ENCODE measurements at places on chromosomes 7 and 10.

- no peak for DNase-seq
These were observed 20.1 kb upstream of the ATXN7L1 start for GRCh38 chr7:105896407-105896911.

GRCh38 chr10:22491480-22491879, 146.2 kb downstream of the SPAG6 start:
- DNase-seq = no peak

- no peak for DNase-seq
These were observed 202.8 kb upstream of the NOBOX start for GRCh38 chr7:144606261-144606660.

GRCh38 chr10:92573798-92574547, at the start of gene IDE:
Gene IDE (minus strand): TSS chr10:92574093. CDS start chr10:92574019, 74 bp downstream.
- DNase-seq = peak; percentile 59

GRCh38 chr7:2199956-2200583, 32.7 kb downstream of the MAD1L1 start:
- no peak for DNase-seq

- no peak for DNase-seq
These were observed 46.0 kb downstream of the CDC123 start for GRCh38 chr10:12241810-12242529.

DNA sequence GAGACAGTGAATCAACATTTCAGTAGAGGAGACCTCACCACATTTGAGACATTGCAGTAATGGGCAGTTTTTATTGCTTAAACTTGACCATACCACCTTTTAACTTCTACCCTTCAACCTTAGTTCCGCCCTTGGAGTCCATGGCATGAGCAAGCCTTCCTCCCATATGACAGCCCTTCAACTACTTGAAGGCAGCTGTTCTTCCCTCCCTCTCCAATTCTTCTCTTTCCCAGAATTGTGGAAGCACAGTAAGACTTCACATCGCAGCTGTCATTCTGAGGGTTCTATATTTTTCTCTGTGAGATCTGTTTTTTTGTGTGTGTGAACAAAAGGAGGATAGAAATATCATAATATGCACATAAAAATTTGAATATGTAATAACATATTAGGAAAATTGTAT, 2.2 kb upstream of the TSPAN12 start:
- DNase-seq = no peak

DNA sequence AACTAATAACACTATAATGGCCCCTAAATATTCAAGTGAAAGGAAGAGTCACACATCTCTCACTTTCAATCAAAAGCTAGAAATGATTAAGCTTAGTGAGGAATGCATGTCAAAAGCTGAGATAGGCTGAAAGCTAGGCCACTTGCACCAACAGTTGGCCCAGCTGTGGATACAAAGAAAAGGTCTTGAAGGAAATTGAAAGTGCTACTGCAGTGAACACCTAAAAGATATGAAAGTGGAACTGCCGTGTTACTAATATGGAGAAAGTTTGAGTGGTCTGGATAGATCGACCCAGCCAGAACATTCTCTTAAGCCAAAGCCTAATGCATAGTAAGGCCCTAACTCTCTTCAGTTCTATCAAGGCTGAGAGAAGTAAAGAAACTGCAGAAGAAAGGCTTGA, 12.1 kb upstream of the SNX13 start:
- no peak for DNase-seq

DNA sequence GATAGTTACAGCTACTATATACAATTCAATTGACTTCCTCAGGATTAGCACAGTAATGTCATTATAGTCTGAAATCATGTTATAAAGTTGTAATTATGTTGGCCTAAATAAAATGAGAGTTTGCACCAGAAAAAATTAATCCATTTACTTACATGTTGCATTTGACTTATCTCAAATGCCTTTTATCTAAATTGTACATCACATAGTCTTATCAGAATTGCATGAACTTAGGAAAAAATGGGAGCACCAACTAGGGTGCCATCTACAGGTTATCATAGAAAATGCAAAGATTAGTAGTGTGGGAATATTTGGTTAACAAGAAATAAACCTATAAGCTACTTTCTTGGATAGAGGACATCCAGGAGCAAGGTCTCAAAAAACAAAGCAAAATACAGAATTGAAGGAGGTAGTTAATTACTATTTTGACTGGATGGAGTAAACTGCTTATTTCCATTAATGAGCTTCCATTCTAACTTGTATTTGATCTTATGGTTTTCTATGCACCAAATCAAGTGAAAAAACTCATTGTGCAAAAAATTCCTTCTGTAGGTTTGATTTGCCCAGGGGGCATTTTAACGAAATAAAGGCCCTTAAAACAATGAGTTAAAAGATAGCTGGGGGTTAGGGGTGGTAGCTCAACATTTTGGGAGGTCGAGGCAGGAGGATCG, 60.0 kb upstream of the ORC5 start:
- DNase-seq = no peak

DNA sequence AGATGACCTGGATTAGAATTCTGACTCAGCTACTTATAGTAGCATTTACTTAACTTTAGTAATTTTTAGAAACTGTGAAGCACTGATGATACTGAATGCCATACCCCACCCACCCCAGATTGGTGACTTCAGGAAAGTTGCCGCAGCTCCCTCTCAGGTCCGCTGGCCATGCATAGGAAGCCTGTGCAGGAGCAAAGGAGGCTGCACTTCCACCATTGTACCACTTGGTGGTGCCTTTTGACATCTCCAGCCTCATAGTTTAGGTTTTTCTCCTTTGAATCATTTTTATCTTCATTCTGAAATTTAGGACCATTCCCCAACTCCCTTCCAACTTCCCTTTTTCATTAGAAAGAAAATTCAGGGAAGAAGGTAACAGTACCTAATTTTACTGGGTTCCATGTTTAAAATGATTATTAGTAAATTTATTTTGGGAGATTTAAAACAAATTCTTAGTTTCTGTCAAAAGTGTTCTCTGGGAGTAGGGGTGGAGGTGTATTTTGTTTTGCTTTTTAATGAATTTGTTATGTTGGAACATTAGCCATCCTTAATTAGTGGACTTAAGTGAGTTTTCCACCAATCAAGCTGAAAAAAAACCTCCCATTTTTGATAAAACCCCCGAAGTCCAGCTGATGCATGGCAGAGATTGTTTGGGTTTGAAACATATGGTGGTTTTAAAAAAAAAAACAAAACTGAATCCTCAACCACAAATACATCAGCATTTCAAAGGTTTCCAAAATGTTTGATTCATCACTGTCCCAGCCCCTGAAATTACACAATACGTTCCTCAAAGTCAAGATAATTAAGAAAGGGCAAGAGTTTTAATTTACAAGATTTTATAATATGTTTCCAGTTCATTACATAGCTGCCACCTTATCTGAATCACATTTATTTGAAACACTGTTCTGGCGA, 109.6 kb downstream of the WNT2 start:
- DNase-seq = no peak

DNA sequence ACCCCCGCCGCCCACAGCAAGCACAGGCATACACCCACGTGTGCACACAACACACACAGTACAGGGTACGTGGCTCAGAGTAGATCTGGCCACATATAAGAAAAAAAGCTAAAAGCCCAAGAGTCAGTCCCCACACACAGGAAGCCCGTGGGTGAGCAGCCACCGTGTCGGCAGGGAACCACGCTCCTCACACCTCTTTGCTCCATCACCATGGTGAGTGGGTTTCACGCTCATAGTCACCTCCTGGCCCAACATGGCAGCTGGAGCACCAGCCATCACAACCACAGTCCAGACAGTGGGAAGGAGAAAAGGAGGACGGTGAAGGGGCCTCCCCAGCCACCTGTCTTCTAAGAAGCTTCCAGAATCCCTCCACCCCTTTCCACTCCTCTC, 76.0 kb upstream of the PDGFA start:
- DNase-seq = no peak

DNA sequence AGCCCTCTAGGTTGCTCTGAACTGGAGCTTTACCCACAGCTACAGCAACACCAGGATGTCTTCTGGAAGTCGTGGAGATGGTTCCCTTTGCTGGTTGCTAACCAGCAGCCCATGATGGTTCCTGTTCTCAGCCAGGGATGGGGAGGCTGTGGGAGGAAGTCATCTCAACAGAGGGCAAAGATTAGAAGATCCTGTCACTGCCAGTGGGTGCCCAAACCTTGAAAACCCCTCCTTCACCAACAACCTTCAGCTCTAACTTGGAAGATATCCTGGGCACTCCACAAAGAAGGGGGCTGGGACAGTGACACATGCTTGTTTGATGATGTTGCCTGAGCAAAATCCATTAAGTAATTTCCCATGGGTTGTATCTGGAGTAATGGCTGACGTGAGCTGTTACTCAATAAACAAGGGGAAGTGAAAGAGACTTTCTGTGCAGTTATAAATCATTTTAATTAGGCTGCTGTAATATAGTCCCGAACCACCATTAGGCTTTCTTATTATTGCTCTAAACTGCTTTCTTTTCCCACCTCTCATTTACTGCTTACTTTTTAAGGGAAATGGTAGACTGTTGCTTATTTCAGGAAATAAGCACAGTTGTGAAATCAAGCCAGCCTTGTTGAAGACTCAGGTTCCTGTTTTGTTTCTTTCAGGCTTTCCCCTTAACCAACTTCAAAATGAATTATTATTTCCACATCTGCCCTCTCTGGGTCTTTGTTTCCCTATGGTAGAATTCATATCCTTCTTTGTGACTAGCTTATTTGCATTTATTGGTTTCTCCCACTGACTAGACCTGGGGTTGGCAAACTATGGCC, 124.8 kb downstream of the PPP1R17 start:
- no peak for DNase-seq

DNA sequence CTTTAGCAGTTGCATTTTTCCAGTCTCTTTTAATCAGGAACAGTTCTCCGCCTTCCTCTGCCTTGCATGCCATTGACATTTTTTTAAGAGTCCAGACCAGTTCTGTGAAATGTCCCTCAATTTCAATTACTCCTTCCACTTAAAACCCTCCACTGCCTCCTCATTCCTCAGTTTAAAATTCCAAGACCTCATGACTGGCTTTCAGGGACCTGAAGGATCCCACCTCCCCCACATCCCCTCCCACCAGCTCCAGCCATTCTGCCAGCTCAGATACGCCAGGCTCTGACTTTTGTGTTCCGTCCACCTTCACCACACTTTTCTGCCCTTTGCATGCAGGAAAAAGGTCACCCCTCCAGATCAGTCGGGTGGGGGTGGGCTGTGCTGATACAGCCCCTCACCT, 8.7 kb downstream of the TNRC18 start:
- DNase-seq = no peak

DNA sequence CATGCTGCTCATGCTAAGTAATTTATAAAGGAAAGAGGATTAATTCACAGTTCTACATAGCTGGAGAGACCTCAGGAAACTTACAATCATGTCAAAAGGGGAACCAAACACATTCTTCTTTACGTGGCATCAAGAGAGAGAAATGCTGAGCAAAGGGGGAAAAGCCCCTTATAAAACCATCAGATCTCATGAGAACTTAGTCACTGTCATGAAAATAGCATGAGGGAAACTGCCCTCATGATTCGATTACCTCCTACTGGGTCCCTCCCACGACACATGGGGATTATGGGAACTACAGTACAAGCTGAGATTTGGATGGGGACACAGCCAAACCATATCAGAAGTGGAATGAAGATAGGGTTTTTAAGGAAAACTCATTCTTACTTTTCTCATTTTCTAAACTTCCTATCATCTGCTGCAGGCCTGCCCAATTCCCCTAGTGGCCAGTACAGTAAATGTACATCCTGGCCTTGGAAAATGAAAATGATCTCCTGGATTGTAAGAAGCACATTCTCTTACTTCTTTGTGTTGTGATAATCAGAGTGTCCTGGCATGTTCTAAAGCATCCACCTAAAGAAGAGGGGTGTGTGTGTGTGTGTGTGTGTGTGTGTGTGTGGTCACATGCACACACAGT, 421.5 kb downstream of the LRMDA start:
- DNase-seq = no peak

GRCh38 chr7:69873512-69873911, 275.2 kb downstream of the AUTS2 start:
- DNase-seq = no peak

Data from activated CD4-positive, CD25-positive, alpha-beta regulatory T cell treated with anti-CD3 and anti-CD28 coated beads, Interleukin-2, amount 50 U/mL, for 16 hours (primary cell).